ENCODE measurements at places on chromosomes 12 and 14.

- no peak for DNase-seq
Observed at GRCh38 chr14:93926873-93927799, at the start of gene FAM181A. Gene FAM181A (plus strand): TSS chr14:93927344. CDS start chr14:93928286, 942 bp downstream.

- no peak for DNase-seq
Observed at GRCh38 chr14:51396222-51396815, 156.3 kb downstream of the TMX1 start.

DNA sequence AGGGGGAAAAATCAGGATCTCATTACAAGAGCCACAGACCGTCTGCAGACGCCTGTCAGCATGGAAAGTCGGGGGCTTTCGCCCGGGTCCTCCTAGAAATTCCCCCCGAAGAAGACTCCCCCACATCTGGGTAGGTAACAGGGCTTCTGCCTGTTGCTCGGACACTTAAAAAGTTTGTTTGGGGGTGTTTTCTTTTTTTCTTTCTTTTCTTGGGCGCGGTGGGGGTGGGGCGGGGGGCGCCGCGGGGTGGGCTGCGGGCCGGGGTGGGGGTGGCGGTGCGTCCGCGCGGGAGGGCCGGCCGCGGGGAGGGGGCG, 358 bp downstream of the ELK3 start:
- no peak for DNase-seq

GRCh38 chr12:93838193-93838592, 161.0 kb downstream of the CRADD start:
- no peak for DNase-seq
